ENCODE measurements at places on chromosomes 5 and 9. TPM values are rescaled to one million over a fixed set of nuclear protein-coding genes. Genes with fewer than 3 reads are reported as not detected.

The CTNND2 gene
- polyA plus RNA-seq, result 0.99 TPM

The CCL28 gene
- 4.0 TPM for polyA plus RNA-seq

The OR1N2 gene
- not detected for polyA plus RNA-seq

The LCN6 gene
- polyA plus RNA-seq, result 3.7 TPM

The WDR38 gene
- polyA plus RNA-seq, result not detected

The C9 gene
- not detected for polyA plus RNA-seq

The PLPP7 gene
- 2.1 TPM for polyA plus RNA-seq

The ADAMTS2 gene
- 16.8 TPM for polyA plus RNA-seq

The BTNL3 gene
- 0.09 TPM for polyA plus RNA-seq

The PAEP gene
- not detected for polyA plus RNA-seq

The HSPA4 gene
- polyA plus RNA-seq, result 54.0 TPM

The OBP2B gene
- 0.16 TPM for polyA plus RNA-seq

The IL33 gene
- polyA plus RNA-seq, result 6.3 TPM

The PCDHGC4 gene
- polyA plus RNA-seq, result 0.03 TPM

The SLC46A2 gene
- polyA plus RNA-seq, result 0.20 TPM

The TMEM174 gene
- not detected for polyA plus RNA-seq

The QRFP gene
- not detected for polyA plus RNA-seq

The TUSC1 gene
- polyA plus RNA-seq, result 5.0 TPM

The AP3S1 gene
- polyA plus RNA-seq, result 42.0 TPM

The TMOD1 gene
- 2.4 TPM for polyA plus RNA-seq

The KCNV2 gene
- polyA plus RNA-seq, result not detected

The SPINK4 gene
- 0.67 TPM for polyA plus RNA-seq

The SLC25A2 gene
- 0.07 TPM for polyA plus RNA-seq

The CSF1R gene
- polyA plus RNA-seq, result 30.1 TPM

The IFNK gene
- polyA plus RNA-seq, result not detected

The CDH6 gene
- 0.11 TPM for polyA plus RNA-seq

The ZDHHC21 gene
- 7.4 TPM for polyA plus RNA-seq

The SAXO1 gene
- polyA plus RNA-seq, result not detected

The ACOT12 gene
- not detected for polyA plus RNA-seq

The NFIL3 gene
- 4.7 TPM for polyA plus RNA-seq

Data from spleen (tissue), 13 donors.